ENCODE measurements at places on chromosomes 4 and X.

- DNase-seq: no peak
Measured at GRCh38 chrX:44975666-44976263, 102.8 kb downstream of the KDM6A start.

DNA sequence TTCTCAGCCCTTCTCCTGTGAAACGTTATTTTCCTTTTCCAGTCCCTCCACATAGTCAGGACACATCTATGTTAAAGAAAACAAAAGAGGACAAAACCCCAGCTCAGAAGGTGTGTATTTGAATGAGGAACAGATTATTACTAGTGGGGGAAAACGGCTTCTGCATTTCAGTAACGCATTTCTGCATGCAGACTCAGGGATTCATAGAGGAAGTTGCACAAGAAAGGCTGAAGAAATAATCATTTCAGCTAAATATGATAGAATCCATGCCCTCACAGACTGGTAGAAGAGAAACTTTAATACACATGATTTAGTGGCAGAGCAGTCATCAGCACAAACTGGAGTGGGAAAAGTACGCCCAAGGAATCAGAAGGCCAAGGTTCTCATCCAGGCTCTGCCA, 270.8 kb upstream of the FGF13 start:
- no peak for DNase-seq

- peak; percentile 12 for DNase-seq
Measured at GRCh38 chrX:54891573-54891972, 29.1 kb upstream of the TRO start.

DNA sequence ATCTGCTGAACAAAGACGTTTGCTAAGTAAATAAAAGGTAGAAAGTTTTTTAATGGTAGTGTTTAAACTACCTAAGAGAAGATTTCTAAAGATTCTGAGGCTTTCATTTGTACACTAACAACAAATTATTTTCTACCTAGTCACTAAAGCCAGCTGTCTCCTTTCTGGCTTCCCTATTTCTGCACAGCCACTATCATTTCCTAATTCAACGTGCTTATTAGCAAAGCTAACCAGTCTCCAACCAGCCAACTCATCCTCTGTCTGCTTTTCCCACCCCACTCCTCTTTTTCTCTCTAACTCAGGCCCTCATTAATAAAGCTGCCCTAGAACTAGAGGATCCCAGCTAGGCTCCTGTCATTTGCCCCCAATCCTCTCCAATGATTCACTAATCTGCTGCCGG, 118.2 kb downstream of the ZNF827 start:
- DNase-seq: no peak

DNA sequence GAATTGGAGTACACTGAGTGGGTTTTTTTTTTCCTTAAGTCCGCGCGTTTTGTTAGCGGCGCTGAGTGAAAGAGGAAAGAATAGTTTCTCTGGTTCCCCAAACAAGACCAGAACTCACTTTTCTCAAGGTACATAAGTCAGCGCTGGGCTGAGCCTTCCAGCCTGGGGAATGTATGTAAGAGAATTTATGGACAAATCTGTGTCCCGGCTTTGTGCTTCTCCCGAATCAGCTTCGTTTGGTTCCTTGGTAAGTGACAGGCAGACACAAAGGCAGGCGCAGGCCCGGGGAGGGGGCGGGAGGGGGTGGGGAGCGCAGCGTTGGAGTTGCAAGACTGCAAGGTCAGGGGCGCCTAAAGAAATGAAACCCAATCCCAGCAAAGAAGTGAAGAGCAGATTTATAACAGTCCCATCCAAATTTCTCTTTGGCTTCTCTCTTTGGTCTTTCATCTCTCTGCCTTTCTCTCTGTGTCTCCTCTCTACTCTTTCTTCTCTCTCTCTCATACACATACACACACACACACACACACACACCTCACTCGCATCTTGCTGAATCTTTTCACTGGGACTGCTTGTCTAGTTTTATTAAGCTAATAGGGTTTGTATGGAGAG, 981 bp downstream of the TET2 start:
- DNase-seq: peak; percentile 3

All from effector CD4-positive, alpha-beta T cell (primary cell).